Stimulated activated effector memory CD8-positive, alpha-beta T cell treated with anti-CD3 and anti-CD28 coated beads, Interleukin-12 subunit alpha, Interleukin-12 subunit beta, amount 100 ng/mL, for 72 hours (primary cell): ENCODE measurements at places on chromosomes 3 and 15.

DNA sequence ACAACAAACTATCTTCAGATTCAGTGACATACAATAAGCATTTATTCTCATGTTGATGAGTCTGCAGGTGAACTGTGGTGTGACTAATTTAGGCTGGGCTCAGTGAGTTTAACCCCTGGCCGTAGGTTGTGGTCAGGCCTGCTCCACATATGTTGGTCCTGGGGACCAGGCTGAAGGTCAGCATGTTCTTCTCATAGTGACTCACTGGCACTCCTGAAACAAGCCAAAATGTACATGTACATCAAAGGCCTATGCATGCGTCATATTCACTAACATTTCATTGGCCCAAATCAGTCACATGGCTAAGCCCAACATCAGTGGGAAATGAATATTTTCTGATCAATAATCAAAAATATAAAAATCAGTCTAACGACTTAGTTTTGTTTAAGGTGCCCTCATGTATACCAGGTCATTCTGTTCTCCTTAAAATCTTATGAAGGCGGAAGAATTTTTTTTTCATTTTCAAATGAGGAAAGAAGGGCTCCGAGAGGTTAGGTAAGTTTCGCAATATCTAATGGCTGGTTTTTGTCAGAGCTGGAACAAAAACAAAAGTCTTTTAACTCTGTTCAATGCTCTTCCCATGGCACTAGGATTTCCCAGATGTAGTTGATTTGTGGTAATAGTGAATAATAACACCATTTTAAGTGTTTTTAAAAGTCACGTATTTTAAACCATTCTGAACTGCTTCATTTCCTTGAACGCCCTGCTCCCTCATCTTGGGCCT is 148.5 kb downstream of the MFSD1 start:
- DNase-seq: no peak

DNA sequence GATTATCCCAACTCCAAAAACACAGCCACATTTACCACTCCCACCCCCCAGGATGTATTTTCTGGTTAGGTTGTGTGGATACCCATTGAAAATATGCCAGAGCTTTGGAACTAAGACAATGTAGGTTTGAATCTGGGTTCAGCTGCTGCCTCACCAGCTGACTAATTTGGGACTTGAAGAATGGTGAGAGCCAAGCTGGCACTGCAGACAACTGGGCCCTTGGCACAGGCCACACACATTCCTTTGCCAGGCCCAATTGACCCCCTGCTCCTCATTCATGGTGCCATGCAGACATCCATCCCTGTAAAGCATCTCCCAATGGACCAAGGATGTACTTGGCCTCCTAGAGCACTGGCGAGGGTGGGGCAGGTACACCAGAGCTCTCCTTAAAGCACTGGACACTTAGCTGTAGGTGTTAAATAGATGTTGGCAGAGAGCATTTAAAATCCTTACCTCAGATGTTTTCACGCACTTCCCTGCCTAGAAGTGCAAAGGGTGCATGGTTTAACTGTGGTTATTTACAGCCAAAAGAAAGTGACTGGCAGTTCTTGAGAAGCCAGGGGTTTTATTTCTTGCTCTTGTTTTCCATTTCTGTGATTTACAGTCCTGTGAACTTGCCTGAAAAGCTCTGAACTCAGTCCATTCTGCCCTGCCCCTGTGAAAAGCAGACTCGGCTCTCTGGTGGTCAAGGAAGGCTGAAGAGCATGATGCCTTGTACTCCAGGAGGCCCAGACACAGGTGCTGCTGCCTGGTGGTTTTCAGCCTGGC is 138.5 kb downstream of the CLSTN2 start:
- no peak for DNase-seq

GRCh38 chr3:150414258-150414657 is 6.2 kb downstream of the TSC22D2 start:
- DNase-seq: no peak

DNA sequence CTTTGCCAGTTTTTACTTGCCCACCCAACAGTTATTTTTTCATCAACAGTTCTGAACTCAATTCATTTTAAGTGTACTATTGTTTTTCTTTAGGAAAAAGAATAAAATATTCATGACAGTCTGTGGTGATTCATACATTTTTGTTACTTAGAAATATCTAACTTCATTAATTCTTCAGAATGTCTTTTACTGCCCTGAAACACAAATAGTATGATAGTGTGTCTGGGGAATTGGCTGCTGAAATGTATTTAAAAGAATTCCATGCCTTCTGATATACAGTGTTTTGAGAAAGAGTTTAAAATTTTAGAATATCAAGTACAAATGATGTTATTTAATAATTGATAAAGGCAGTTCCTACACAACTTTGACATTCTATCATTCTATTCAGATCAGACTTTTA is 854.1 kb downstream of the NAALADL2 start:
- no peak for DNase-seq

- no peak for DNase-seq
These were observed 96.0 kb upstream of the PPP2R3A start for GRCh38 chr3:135869439-135870105.

- DNase-seq: no peak
These were observed 85.7 kb downstream of the CRYGS start for GRCh38 chr3:186458306-186459107.

- no peak for DNase-seq
These were observed 96.0 kb downstream of the GTPBP8 start for GRCh38 chr3:113086560-113087461.

DNA sequence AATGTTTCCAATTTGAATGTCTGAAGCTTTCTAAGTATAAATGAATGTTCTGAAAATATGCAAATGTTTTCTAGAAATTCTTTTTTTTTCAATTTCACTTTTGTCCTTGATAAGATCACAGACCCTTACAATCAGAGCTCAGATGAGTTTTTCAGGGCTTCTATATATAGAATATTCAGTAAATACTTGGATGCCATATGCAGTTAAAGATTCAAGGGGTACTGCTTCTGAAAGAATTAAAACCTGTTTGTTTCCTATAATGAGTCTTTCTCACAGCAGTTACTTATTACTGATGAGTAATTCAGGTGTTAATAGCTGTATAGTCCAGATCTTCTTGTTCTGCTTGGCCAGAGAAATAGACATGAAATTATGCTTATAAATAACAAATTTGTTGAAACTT is 812.6 kb downstream of the ZPLD1 start:
- no peak for DNase-seq

DNA sequence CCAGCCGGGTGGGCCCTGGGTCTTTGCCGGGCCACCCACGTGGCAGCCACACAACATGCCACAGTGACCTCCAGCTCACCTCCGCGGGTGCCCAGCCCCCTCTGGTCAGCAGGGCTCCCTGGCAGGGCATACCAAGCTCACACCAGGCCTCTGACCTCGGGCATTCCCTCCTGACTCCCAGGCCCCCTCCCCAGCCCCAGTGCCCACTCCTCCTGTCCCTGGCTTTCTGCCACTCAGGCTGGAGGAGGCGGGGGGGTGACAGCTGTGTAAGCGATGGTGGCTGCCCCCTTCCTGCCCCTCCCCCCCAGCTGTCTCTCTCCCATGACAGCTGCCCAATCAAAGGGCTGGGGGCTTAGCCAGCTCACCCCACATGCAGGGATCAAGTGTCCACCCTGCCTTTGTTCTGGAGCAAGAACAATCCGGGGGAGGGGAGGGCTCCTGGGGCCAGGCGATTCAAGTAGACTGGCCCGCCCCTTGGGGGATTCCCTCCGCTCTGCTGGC is 3.3 kb downstream of the PCBP4 start:
- DNase-seq: no peak

- peak; percentile 94 for DNase-seq
These were observed 32.9 kb downstream of the B3GNT5 start for GRCh38 chr3:183285828-183286457.

GRCh38 chr15:88066636-88067330 is 189.8 kb downstream of the NTRK3 start:
- no peak for DNase-seq

GRCh38 chr3:16148783-16149182 is 25.7 kb upstream of the GALNT15 start:
- no peak for DNase-seq

DNA sequence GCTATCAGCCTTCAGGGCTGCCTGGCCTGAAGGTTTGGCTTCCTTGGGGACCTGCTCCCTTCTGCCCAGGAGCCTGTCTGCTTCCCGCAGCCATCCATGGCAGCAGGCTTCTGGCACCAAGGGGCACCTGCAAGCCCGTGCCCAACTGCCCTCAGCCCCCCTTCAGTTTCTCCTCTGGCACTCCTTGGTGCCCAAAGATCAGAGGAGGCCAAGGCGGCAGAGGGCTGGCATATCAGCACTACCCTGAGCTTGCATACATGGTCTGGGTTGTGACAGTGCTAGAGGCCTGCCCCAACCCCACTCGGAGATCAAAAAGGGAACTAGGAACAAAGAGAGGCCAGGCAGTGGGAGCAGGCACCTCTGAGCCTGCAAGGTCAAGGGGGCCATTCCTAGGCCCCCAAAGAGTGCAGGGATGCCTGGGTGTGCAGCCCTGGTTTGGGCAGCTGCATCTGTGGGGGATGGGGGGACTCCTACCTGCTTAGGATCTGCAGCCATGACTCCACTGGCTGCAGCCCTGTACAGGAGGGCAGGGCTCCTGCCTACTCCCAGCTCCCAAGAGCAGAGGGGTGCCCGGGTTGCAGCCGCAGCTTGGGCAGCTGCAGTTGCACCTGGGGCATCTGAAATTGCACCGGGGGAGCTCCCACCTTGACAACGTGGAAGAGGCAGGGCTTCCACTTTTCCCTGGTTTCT is 76.2 kb upstream of the TP63 start:
- DNase-seq: no peak

GRCh38 chr3:171831936-171832335 is 11.2 kb upstream of the TMEM212 start:
- DNase-seq: no peak
